ENCODE measurements at places on chromosomes 13 and 19. TPM values are rescaled to one million over a fixed set of nuclear protein-coding genes. Genes with fewer than 3 reads are reported as not detected.

GRCh38 chr13:73072239-73072900 is 13.6 kb downstream of the KLF5 start:
- H3K4me1 ChIP-seq: peaks cover 11% of the 10 kb centered on the region
- peak overlapping the region; percentile 21 for H3K4me3 ChIP-seq
- DNase-seq: no peak
- peaks cover 68% of the 10 kb centered on the region for H3K36me3 ChIP-seq

- no peak overlapping the region for H3K4me3 ChIP-seq
- H3K36me3 ChIP-seq: no peaks in the 10 kb centered on the region
- no peak overlapping the region for H3K27ac ChIP-seq
- peaks cover 10% of the 10 kb centered on the region for H3K4me1 ChIP-seq
Measured at GRCh38 chr13:26946684-26947343, 186.2 kb upstream of the GPR12 start.

CHERP gene
- total RNA-seq: 69.5 TPM

DNA sequence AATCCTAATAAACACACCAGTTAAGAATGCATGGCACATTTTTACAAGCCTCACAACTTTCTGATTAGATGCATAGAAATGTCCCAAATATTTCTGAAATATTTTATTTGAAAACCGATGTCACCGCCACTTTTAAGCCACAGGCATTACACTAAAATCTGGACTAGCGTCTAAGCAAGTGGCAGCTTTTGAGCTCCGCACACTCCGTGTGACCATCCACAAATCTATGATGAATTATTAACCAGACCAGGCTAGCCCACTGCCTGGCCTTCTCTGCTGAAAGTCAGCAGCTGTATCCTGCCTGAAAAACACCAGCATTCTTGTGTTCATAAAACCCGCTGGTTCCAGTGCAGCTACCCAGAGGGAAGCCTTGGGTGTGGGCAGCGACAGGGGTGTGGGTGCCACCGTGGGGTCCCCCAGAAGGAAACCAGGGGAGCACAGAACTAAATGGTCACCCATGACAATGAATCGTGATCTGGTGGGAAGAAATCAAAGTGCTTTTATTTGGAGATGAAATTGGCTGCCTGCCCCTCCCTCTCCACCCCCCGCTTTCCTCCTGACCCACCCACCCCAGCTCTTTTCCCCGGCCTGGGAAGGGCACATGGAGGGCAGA is 13.8 kb downstream of the RASA3 start:
- DNase-seq: no peak
- H3K4me3 ChIP-seq: no peak overlapping the region
- H3K4me1 ChIP-seq: no peaks in the 10 kb centered on the region

DNA sequence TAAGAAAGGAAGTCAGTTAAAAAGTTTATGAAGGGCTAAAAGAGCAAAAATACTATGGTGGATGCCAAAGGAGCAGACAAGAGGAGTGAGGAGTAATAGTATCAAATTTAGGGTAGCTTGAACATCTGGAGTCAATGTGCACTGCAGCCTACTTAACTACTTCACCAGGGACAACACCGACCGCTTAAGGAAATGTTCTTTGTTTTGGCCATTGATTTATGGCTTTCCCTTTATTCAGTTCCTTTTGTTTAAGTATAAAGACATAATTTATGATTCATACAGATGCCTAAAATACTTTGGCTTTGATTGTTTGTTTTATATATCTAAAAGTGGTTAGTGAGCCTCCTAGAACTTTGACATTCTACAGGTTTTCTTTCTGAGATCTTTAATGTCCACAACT is 276.3 kb upstream of the PRR20A start:
- H3K27ac ChIP-seq: no peak overlapping the region
- no peaks in the 10 kb centered on the region for H3K4me1 ChIP-seq
- no peak overlapping the region for H3K4me3 ChIP-seq
- H3K27me3 ChIP-seq: no peaks in the 10 kb centered on the region
- no peak for DNase-seq

GRCh38 chr19:38721979-38722773 is 22.1 kb downstream of the CAPN12 start:
- DNase-seq: no peak
- peaks cover 74% of the 10 kb centered on the region for H3K36me3 ChIP-seq
- peak overlapping the region; percentile 67 for H3K27ac ChIP-seq
- no peaks in the 10 kb centered on the region for H3K27me3 ChIP-seq
- peaks cover 24% of the 10 kb centered on the region for H3K4me1 ChIP-seq
- H3K4me3 ChIP-seq: no peak overlapping the region

GRCh38 chr13:26914624-26915023 is 154.0 kb upstream of the GPR12 start:
- no peaks in the 10 kb centered on the region for H3K27me3 ChIP-seq
- peak overlapping the region; percentile 51 for H3K27ac ChIP-seq
- no peak overlapping the region for H3K4me3 ChIP-seq

DNA sequence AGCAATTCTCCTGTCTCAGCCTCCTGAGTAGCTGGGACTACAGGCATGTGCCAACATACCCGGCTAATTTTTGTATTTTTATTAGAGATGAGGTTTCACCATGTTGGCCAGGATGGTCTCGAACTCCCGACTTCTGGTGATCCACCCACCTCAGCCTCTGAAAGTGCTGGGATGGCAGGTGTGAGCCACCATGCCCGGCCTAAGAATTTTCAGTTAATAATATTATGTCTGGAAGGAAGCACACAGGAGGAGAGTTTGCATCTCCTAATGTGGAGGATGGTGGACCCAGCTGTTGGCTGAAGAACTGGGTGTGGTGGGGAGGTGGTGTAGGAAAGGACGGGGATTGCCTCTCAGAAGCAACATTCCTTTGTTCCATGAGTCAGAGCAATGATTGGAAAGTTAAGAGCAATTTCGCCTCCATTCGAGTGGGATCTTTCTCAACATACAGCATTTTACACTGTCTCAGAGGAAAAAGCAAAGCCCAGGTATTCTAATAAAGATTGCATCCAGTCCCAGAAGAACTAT is 11.9 kb downstream of the PDCD2L start:
- H3K4me1 ChIP-seq: no peaks in the 10 kb centered on the region
- no peak for DNase-seq
- H3K4me3 ChIP-seq: no peak overlapping the region
- H3K27ac ChIP-seq: no peak overlapping the region

GRIN3B gene
- total RNA-seq: 2.4 TPM

- peak; percentile 84 for DNase-seq
- peaks cover 24% of the 10 kb centered on the region for H3K27me3 ChIP-seq
- H3K36me3 ChIP-seq: no peaks in the 10 kb centered on the region
- no peaks in the 10 kb centered on the region for H3K4me1 ChIP-seq
- H3K27ac ChIP-seq: no peak overlapping the region
Measured at GRCh38 chr19:29084266-29084665, 128.7 kb downstream of the UQCRFS1 start.

DNA sequence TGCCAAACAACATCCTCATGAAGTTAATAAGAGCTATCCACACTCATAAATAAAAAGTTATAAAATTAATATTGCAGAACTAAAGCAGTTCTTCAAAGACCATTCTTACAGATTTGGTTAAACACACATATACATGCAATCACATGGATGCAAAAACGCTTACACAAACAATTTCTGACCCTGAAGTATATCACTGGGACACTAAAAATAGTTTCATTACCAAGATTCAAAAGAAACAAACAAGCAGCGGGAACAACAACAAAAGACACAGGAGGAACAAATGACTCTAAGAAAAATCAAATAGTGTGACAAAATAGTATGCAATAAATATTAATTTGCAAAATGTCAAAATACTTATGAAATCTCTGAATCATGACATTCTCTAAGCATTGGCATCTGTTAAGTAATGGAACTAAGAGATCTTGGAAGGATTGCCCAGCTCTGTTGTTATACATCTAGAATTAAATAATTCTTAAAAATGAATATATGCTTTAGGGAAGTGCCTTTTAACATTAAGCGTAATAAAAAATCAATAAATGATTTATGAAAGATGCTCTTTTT is 132.2 kb downstream of the PCDH9 start:
- H3K27ac ChIP-seq: no peak overlapping the region
- DNase-seq: no peak
- H3K4me1 ChIP-seq: peaks cover 5% of the 10 kb centered on the region
- H3K36me3 ChIP-seq: no peaks in the 10 kb centered on the region
- H3K4me3 ChIP-seq: no peak overlapping the region

ADGRE3 gene
- total RNA-seq: not detected

DNA sequence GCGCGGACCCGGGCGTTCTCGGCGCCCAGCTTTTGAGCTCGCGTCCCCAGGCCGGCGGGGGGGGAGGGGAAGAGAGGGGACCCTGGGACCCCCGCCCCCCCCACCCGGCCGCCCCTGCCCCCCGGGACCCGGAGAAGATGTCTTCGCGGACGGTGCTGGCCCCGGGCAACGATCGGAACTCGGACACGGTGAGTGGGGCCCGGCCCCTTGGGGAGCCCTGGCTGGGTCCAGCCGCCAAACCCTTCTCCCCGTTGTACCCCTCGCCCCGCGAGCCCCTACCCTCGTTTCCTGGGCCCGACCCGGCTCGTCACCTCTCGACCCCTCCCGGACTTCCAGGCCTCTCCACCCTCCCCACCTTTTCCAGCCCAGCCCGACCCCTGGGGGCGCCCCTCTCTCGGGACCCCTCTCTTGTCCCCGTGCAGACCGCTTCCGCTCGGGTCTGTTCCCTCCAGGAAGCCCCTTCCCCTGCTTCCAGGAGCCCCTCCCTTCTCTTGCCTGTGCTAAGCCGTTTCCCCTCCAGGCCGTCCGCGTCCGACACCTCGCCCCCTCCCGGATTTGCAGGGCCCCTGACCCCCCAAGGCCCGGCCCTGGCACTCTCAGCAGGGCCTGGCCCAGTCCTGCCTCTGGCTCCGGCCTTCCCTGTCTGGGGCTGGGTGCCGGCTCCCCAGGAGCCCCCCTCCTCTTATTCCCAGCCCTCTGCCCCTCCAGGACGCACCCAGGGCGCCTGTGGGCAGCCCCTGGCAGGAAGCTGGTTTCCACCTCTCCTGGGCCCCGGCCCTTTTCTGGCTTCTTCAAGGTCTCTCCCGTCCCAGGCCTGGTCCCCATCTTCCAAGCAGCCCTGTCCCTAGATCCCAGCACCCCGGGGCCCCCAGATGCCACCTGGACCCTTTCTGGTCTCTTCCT is 632 bp downstream of the MARK4 start:
- no peaks in the 10 kb centered on the region for H3K4me1 ChIP-seq
- H3K36me3 ChIP-seq: peaks cover 10% of the 10 kb centered on the region
- peak; percentile 76 for DNase-seq
- peak overlapping the region; percentile 84 for H3K4me3 ChIP-seq
- H3K27ac ChIP-seq: peak overlapping the region; percentile 24

STAP2 gene
- 13.3 TPM for total RNA-seq

DNA sequence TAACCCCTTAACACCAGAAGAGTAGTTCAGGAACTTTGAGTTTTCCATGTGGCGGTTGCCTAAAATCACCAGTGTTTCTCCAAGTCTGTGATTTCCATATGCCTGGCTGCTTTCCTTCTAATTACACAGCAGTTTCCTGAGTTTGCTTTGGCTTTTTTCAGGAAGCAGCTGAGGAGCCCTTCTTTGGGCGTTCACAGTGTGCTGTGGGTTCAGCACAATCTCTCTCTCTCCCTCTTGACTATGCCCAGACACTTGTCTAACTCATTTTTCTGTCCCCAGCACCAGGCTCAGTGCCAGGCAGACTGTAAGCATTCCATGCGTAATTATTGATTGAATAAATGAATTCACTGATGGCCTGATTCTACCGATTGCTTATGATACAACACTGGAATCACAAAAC is 19.7 kb downstream of the SCEL start:
- H3K36me3 ChIP-seq: no peaks in the 10 kb centered on the region
- no peak overlapping the region for H3K27ac ChIP-seq
- DNase-seq: no peak
- no peaks in the 10 kb centered on the region for H3K27me3 ChIP-seq
- no peaks in the 10 kb centered on the region for H3K4me1 ChIP-seq
- no peak overlapping the region for H3K4me3 ChIP-seq

KLK3 gene
- total RNA-seq: not detected

DNA sequence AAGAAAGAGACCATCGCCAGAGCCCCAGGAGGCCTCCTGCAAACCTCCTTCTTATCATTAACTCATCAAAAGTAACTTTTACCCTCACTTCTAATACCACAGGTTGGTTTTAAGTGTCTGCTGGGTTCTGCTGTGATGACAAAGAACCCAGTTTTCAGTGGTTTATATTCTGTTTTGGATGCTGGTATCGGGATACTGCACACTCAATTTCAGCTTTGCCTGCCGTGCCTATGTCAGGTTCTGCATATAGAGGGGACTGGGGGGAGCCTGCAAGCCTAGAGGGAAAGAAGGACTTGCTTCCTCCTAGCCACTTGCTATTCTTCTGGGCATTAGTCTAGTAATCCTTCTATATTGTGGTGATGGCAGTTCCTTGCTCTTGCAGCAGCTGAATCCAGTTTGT is 242.4 kb downstream of the KCNRG start:
- H3K36me3 ChIP-seq: no peaks in the 10 kb centered on the region
- no peak overlapping the region for H3K4me3 ChIP-seq
- no peak for DNase-seq
- no peaks in the 10 kb centered on the region for H3K4me1 ChIP-seq
- no peak overlapping the region for H3K27ac ChIP-seq
- no peaks in the 10 kb centered on the region for H3K27me3 ChIP-seq

ALG11 gene
- total RNA-seq: 43.1 TPM

GRCh38 chr13:95391362-95391761 is 90.1 kb upstream of the ABCC4 start:
- no peak overlapping the region for H3K27ac ChIP-seq
- no peaks in the 10 kb centered on the region for H3K4me1 ChIP-seq
- no peaks in the 10 kb centered on the region for H3K36me3 ChIP-seq
- DNase-seq: no peak
- H3K27me3 ChIP-seq: no peaks in the 10 kb centered on the region

IL17D gene
- 0.93 TPM for total RNA-seq

GRCh38 chr13:90055760-90056159 is 1291.7 kb upstream of the MIR17HG start:
- no peaks in the 10 kb centered on the region for H3K27me3 ChIP-seq
- H3K27ac ChIP-seq: no peak overlapping the region
- DNase-seq: no peak
- H3K36me3 ChIP-seq: no peaks in the 10 kb centered on the region
- H3K4me3 ChIP-seq: no peak overlapping the region
- no peaks in the 10 kb centered on the region for H3K4me1 ChIP-seq

TYROBP gene
- total RNA-seq: not detected

GRCh38 chr19:33960566-33960965 is 163.9 kb downstream of the KCTD15 start:
- peak; percentile 17 for DNase-seq
- no peaks in the 10 kb centered on the region for H3K27me3 ChIP-seq
- no peak overlapping the region for H3K4me3 ChIP-seq
- H3K27ac ChIP-seq: no peak overlapping the region

GRCh38 chr13:51801631-51802099 is 2.3 kb downstream of the DHRS12 start:
- no peaks in the 10 kb centered on the region for H3K27me3 ChIP-seq
- peak overlapping the region; percentile 73 for H3K27ac ChIP-seq
- H3K36me3 ChIP-seq: no peaks in the 10 kb centered on the region

DENND1C gene
- total RNA-seq: 1.7 TPM

GRCh38 chr13:47800593-47800992 is 200.5 kb downstream of the SUCLA2 start:
- no peak overlapping the region for H3K4me3 ChIP-seq
- no peak overlapping the region for H3K27ac ChIP-seq
- no peaks in the 10 kb centered on the region for H3K36me3 ChIP-seq
- H3K4me1 ChIP-seq: no peaks in the 10 kb centered on the region

CDC42EP5 gene
- 0.57 TPM for total RNA-seq

ZSCAN4 gene
- not detected for total RNA-seq

SLAIN1 gene
- total RNA-seq: 24.0 TPM

GRCh38 chr13:20136781-20137703 is 23.8 kb downstream of the GJA3 start:
- no peak overlapping the region for H3K27ac ChIP-seq
- peaks cover 24% of the 10 kb centered on the region for H3K27me3 ChIP-seq
- no peaks in the 10 kb centered on the region for H3K4me1 ChIP-seq
- H3K4me3 ChIP-seq: no peak overlapping the region
- DNase-seq: peak; percentile 90
